Stimulated activated CD8-positive, alpha-beta memory T cell treated with anti-CD3 and anti-CD28 coated beads, Interleukin-12 subunit alpha, Interleukin-12 subunit beta, amount 100 ng/mL, for 4 hours (primary cell): ENCODE measurements at places on chromosomes 4 and X.

GRCh38 chrX:24703185-24703494, 9.4 kb downstream of the POLA1 start:
- no peak for DNase-seq

DNA sequence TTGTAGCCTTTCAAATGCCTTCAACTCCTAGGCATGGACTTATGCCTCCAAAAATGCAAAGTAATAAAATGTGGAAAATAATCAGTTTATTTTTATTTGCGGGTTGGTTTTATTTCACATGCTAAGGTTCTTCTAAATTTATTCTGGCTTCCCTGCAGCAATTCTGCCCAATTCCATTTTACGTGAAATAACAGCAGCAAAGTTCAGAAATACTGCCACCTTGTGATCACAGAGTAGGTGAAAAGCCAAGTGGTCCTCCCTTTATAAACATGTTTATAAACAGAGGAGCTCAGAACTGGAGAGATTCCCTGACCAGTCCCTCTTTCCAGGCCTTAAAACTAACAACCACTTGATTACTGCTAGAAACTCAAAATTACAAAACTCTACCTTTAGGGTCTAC, 14.7 kb upstream of the DCHS2 start:
- no peak for DNase-seq

DNA sequence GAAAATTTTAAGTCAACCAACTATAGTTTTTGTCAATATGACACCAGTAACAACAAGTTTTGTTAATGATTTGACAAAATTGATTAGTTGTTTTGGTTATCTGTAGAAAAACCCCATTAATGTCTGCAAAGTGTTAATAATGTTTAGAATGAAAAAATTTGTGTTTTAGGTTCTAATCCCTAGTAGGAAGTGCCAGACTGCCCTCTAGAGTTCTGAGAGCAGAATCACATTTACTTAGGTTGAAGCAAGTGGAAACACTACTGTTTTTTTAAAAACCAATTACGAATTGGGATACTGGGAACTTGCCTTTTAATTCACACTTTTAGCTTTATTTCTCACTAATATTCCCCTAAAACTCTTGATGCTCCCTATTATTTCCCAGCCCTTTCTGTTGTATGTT, 101.1 kb upstream of the CYLC1 start:
- DNase-seq: no peak

GRCh38 chr4:143085659-143086058, 99.1 kb upstream of the USP38 start:
- DNase-seq: no peak

- DNase-seq: no peak
These were observed 40.8 kb downstream of the CCNG2 start for GRCh38 chr4:77197831-77198230.

DNA sequence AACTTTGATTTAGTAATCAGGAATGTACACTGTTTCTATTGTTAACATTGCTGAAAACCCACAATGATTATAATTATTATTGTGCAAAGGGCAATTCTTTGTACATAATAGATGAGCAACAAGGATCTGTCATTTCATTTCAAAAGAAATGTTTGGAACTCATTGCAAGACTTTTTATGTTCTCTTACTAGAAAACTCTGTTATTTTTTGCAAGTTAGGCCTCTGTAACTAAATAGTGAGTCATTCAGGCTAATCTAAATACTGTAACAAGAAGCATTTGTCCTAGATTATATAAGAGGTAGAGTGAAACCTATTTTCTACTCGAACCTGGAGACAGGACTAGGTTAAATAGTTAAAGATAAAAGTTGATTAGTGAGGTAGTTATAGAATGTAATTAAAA, 93.2 kb upstream of the FAM47B start:
- no peak for DNase-seq

DNA sequence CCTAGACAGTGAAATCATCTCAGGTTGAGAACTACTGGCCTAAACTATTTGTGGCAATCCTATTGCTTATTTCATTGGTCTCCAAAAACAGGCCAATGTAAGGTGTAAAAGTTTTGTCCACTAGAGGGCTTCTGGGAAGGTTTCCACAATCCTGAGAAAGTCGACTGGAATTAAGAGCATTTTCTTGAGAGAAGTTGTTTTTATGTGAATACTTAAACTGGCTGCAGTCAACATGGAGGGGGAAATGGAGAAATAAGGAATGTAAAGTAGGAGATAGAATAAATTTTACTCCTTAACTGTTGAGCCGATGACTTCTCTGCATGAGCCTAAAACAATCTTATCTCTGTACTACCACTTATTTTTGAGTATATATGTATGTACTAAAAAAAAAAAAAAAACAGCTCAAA, 11.0 kb upstream of the EIF4E start:
- DNase-seq: no peak

DNA sequence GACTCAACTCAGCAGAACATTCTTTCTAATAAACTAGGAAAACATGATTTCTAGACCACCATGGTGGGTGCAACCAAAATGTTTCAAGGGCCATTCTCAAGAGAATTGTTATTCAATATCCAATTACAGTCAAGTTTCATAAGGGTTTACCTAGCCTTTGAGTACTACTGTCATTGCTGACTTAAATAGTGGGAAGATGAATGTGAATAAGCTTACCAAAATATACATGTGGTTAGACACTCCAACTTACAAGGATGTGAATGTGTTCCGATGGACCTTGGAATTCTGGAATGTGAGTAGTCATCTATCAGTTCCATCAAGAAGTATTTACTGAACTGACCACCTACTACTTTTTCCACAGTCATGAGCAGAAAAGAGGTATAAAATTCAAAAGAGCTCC, 16.9 kb downstream of the SH3RF1 start:
- no peak for DNase-seq

GRCh38 chr4:8272472-8273428, 3.2 kb downstream of the HTRA3 start:
- no peak for DNase-seq

DNA sequence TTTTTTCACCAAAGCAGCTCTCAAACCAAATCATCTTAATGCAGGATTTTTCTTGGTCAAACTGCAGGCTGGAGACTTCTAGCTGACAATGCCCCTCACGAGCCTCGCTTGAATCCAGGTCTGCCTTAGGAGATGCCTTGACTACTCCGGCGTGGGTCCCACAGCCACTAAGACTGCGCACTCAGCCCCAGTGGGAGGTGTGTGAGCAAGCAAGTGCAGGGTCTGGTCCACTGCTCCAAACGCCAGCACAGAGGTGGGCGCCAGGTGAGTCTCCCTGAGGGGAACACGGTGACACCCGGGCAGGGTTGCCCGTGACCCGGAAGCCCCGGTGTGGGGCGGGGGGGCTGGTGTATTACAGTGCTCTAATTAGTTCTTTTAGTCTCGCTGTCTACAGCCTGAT, 838.3 kb downstream of the NLGN4X start:
- DNase-seq: no peak

- no peak for DNase-seq
These were observed 38.0 kb upstream of the SPARCL1 start for GRCh38 chr4:87567191-87567590.

- DNase-seq: no peak
These were observed 512.6 kb upstream of the FAM241A start for GRCh38 chr4:111632641-111633151.

DNA sequence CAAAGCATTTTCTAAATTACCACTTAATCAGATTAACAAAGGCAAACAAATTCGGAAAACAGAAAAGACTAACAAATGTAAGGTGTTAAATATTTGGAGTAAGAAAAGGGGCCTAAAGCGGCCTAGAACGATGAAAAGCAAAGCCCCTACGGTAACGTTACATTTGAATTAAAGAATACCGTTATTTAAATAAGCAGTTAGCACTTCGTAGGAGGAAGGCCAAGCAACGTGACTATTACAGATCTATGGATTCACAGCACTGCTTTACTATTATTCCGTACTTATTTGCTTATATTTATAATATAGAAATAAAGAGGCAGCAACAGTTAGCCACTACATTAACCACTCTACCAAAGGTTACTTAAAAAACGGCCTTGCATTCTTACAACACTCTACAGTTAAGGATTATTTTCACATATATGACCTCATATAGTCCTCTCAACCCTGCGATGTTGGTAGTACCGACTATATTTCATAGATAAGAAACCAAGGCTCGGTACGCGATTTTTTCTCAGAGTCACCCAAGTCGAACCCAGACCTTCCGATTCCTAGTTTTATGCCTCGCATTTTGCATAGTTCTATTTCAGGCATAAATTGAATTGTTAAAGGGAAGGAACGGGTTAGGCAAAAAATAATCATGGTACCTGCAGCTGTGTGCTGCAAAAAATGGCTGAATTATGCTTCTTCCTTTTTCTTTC, 2.9 kb downstream of the KLHL15 start:
- DNase-seq: no peak
